ENCODE measurements at places on chromosomes 1 and 21. TPM values are rescaled to one million over a fixed set of nuclear protein-coding genes. Genes with fewer than 3 reads are reported as not detected.

The NOS1AP gene
- 11.0 TPM for total RNA-seq

DNA sequence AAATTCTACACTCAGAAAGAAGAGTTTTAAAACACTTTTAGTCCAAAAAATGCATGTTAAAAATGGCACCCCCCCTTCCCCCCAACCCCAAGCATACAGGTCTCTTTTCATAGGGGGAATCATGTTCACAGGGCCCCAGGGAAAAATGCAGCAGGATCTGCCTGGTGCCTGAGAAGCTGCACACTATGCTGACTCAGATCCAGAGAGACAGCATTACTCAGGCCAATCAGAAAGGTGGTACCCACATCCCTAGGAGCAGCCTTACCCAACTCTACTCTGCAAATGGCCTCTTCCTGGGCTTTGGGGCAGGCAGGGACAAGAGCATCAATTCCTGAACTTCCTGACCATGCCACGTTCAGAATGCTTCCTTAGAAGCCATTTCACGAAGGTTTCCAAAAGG, 119.0 kb downstream of the HIVEP3 start:
- H3K4me1 ChIP-seq = no peaks in the 10 kb centered on the region
- no peak for DNase-seq
- no peak overlapping the region for H3K27ac ChIP-seq

GRCh38 chr1:21143752-21144151, 32.9 kb downstream of the EIF4G3 start:
- no peaks in the 10 kb centered on the region for H3K27me3 ChIP-seq
- no peak overlapping the region for H3K27ac ChIP-seq
- no peaks in the 10 kb centered on the region for H3K4me1 ChIP-seq
- no peak overlapping the region for H3K4me3 ChIP-seq

DNA sequence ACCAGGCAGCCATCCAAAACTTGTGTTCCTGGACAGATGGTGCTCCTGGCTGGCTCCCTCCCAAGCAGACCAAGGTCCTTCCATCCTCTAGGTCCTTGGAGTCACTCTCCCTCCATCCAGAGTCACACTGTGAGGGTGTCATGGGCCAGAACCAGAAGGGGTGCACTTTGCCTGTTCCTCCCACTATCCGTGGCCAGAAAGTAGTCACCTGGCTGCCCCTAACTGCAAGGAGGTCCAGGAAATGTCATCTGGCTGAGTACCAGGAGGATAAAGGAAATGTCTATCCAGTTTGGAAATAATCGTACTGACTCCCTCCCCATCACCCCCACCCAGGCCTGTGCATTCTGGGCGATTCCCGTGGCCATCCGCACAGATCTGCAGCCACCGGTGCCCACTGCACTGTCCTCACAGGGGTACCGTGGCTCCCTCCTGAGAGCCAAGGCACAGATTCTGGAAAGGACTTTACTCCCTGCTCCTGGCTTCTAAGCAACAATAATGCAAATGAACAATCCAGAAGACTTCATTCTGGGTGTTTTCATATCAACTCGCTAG, 253.2 kb downstream of the NPHP4 start:
- H3K4me3 ChIP-seq = no peak overlapping the region
- no peaks in the 10 kb centered on the region for H3K4me1 ChIP-seq
- DNase-seq = no peak
- H3K27me3 ChIP-seq = no peaks in the 10 kb centered on the region
- no peak overlapping the region for H3K27ac ChIP-seq
- H3K36me3 ChIP-seq = no peaks in the 10 kb centered on the region

- no peaks in the 10 kb centered on the region for H3K27me3 ChIP-seq
- H3K27ac ChIP-seq = no peak overlapping the region
- no peaks in the 10 kb centered on the region for H3K36me3 ChIP-seq
- DNase-seq = no peak
- H3K4me3 ChIP-seq = no peak overlapping the region
Observed at GRCh38 chr1:26060832-26061574, 6.4 kb downstream of the TRIM63 start.

All from prostate gland (tissue), 2 donors.